ENCODE measurements at places on chromosomes 1 and 21.
A peak's percentile ranks its signal among the peaks of the same experiment; 100 is the strongest.

- no peak for DNase-seq
Observed at GRCh38 chr1:95154096-95154495, 36.9 kb downstream of the TLCD4 start.

- no peak for DNase-seq
Observed at GRCh38 chr1:14113841-14114567, 414.0 kb downstream of the PRDM2 start.

DNA sequence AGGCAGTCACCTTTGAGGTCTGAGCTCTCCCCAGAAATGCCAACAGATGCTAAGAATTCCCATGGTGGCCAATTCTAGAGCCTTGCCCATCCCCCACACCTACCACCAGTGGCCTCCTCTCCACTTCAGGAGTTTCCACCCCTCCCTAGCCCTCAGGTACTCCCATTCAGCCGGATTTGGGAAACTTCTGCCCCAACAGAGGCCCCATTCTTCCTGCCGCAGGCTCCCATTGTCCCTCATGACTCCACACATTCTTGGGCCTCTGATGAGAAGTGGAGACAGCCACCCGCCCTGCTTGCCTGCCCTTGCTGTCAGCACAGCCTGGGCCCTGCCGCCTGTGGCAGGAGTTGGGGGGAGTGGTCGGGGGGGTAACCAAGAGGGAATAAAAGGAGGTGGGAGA, 4.6 kb downstream of the BLACAT1 start:
- no peak for DNase-seq

DNA sequence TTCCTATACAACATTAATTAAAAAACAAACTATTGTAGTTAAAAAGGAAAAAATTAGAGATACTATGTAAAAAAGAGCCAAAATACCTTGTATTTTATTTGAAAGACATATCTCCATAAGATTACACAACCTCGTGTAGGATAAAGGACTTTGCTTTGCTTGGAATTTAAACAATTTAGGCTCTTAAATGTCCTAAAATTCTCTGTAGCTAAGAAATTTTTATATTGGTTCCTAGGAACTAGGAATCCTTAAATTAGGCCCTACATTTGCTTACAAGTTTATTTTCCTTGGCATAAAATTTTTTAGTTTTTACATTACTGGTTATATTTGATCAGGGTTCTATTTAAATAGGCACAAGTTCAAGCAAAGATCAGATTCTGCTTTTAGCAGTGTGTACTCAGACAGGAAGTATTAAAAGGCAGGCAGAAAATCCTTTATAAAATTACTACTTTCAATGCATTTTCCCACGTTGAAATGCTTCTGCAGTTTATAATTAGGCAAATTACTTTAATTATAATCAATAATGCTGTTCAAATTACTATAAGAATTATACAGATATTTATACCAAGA, 3.4 kb upstream of the ANGPTL3 start:
- DNase-seq: no peak

DNA sequence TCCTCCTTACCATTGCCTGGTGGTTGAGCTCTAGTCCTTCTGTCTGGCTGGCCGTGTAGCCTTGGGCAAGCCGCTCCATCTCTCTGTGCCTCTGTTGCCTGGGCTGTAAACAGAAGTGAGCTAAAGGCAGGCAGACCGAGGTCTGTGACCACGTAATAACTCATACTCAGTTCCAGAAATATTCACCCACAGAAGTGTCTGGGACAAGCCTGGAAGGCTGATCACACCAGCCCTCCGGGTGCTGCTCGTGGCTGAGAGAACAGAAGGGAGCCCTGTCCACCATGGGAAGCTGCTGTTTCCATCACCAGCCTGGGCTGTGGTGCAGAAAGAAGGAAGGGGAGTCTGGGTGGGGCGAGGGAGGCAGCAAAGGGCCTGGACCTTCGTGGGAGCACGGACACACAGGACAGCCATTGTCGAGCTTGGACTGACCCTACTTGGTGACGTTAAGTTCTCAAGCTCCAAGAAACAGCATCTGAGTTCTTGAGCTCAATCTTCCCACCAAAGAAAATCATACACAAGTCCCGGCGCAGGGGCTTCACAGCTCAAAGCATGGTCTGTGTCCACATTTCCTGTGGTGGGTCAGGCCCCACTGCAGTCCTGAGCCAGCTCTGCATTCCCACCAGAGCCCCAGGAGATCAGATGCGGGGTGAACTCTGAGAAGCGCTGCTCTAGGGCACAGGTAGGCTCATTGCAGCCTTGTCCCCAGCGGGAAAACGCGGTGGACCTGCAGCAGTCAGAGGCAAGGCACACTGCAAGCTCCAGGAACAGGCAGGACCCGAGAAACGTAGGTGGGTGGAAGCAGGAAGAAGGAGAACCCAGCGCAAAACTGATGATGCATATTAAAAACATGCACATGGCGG, 61.8 kb downstream of the RUNX3 start:
- DNase-seq: no peak

GRCh38 chr1:203340112-203340790, 10.7 kb downstream of the FMOD start:
- DNase-seq: peak; percentile 78

- no peak for DNase-seq
Observed at GRCh38 chr1:204041803-204042505, 31.0 kb upstream of the SOX13 start.

All from ovary (tissue), 10 donors.